ENCODE measurements at places on chromosomes 5 and 9.
A peak's percentile ranks its signal among the peaks of the same experiment; 100 is the strongest.

DNA sequence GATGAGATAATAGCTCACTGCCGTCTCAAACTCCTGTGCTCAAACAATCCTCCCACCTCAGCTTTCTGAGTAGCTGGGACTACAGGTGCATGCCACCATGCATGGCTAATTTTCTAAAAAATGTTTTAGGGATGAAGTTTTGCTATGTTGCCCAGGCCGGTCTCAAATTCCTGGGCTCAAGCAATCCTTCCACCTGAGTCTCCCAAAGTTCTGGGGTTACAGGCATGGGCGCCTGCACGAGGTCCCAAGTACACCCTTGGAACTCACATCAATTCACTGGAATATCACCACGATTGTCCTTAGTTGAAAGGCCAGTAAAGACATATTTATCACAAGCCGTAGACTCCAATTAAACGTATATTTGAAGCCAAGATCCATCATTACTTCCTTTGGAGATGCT is 184.6 kb downstream of the IRX1 start:
- DNase-seq, result no peak

DNA sequence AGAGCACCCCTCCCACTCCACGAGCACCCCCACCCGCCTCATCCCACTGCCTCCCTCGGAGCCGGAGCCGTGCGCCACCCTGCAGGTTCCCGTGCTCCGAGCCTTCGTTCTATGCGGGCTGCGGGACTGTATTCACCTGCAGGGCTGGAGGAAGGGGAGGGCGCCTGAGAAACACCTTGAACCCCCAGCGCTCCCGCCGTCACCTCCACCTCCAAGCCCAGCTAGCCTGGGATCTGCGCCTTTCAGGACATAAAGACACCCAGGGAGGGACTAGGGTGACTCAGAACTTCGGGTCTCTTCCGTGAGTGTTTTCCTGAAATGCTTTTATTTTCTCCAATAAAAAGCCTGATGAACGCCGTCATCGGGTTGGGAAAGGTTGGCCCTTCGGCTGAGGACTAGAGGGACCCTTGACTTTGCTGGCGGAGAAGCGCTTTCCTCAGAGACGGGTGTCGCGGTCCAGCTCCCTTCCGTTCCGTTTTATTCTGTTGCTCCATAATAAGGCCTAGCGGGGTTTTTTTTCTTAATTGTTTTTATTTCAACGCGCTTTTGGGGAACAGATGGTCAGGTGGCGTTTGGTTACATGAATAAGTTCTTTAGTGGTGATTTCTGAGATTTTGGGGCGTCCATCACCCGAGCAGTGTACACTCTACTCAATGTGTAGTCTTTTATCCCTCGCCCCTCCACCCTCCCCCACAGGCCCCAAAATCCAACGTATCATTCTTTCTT is 4.6 kb downstream of the TLX3 start:
- no peak for DNase-seq

GRCh38 chr9:76905791-76906646 is at the start of gene PRUNE2:
PRUNE2 (minus strand) TSS chr9:76906114; CDS start chr9:76905963, 151 bp downstream.
- peak; percentile 9 for DNase-seq

GRCh38 chr5:68740226-68740910 is 353.4 kb upstream of the SLC30A5 start:
- DNase-seq, result no peak

DNA sequence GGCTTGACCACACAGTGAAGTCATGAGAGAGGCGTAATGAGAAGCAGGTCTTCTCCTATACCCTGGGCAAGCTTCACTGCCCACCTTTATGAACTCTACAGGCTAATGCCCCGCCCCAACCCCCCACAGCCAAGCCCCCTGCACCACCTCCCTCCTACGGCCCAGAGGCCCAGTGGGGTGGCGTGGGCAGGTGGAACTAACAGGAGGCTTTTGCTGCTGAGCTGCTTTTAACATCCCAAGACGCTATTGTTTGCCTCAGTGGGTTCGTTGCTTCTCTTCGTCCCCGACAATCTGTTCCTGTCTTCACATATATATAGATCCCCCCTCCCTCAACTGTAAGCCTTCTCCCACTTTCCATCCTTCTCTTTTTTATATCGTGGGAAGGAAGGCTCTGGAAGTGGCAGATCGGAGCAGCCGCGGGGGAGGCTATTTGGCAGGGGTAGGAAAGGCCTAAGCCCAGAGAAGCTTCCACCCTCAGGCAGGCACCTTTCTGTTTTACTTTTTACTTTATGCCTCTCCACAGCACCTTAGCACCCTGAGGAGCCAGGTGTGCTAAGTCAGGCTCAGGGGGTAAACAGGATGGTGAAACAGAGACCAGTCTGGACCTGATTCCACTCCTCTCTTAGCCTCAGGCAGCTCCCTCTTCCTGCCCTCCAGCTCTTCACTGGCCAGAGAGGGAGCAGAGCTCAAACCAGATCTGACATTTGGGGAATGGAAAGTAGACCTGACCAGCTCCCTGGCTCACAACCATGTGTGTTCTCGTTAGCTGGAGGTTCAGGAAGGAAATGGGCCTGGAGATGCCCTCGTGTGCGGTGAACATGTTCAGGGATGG is 26.5 kb downstream of the CD74 start:
- no peak for DNase-seq

DNA sequence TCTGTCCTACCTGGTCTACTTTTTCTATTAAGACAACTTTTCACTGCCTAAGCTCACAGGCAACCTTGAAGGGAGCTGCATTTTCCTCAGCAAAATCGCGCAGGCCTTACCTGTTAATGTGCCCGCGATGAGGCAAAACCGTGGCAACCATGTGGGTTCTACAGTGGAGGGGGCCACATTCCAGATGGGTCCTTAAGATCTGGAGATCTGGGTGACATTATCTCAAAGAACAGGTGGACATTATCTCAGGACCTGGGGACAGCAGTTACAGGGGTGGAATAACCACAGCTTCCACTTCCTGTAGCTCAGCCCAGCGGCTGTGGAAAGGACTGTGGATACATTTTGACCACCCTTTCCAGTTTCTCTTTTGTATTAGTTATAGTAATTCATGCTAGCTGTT is 112.8 kb upstream of the PTCH1 start:
- DNase-seq, result peak; percentile 10

- DNase-seq, result no peak
Measured at GRCh38 chr9:109908459-109909390, 128.7 kb downstream of the PALM2AKAP2 start.

- DNase-seq, result no peak
Measured at GRCh38 chr9:137396634-137397367, 26.2 kb downstream of the EXD3 start.

GRCh38 chr9:93620041-93620506 is 43.7 kb downstream of the PHF2 start:
- no peak for DNase-seq

GRCh38 chr5:112915831-112916230 is 6.2 kb downstream of the REEP5 start:
- peak; percentile 32 for DNase-seq

DNA sequence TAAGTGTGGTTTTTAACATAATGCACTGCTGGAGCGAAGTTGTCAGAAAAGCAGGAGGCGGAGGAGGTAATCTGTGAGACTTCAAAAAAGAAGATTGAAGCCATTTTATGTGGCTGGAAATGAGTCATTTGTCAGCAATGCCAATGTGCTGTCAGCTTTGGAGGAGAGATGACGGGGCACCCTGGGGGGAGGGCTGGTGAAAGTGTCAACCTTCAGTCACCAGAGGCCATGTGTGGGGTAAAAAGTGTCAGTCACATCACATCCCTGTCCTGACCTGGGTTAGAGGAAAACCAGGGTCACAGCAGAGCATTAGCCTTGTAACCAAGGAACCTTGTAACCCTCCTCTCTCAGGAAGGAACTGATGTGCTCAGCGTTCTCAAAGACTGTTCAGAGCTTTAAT is 59.1 kb downstream of the TLR4 start:
- DNase-seq, result no peak

DNA sequence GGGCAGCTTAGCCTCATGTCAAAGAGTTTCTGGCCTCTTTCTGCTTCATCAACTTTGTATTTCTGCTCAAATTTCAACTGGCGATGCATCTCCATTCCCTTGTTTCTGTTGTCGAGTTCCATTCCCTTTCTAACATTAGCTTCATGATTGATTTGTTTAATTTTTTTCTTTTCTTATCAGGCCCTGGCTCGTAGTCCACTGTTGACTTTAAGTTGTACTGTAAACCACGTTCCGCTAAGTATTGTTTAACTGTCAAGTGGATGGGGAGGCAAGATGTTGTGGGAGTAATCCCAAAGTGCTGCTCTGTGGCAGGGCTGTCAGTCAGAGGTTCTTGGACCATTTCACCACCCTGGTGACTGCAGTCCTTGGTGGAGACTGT is 309.1 kb downstream of the PSAT1 start:
- DNase-seq, result no peak
